ENCODE measurements at places on chromosomes 16 and 17.

DNA sequence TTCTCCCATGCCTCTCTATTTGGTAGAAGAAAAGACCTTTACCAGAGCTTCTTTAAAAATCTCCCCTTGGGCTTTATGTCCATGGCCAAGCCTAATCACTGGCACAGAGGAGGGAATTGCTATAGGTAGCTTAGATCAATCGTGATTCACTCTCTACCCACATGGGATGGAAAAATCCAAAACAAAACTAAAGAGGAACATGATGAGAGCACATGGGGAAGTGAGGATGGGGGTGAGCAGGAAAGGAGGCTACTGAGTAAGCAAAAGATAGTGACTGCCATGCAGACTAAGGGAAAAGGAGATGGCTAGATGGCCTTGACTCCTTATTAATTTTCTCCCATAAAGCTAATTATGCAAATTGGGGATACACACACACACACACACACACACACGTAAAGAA, 201.2 kb downstream of the HS3ST3A1 start:
- no peak for DNase-seq

DNA sequence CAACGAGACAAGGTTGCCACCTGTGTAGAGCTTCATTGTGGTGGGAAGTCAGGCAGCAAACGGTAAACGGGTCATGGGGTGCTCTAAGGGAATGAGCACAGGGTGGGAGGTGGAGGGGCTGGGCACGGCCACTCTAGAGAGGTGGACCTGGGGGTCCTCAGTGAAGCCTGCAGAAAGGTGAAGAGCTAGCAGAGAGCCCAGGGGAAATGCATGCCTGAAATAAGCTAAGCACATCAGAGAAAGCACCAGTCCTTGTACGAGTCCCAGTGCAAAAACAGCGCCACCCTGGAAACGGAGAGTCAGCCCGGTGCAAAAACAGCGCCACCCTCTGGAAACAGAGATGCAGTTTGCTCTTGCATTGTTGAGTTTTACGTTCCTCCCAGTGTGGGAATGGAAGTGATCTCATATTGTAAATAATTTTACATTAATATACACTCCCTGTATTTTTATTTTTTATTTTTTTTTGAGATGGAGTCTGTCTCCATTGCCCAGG, 65.0 kb downstream of the TBC1D16 start:
- DNase-seq = no peak

DNA sequence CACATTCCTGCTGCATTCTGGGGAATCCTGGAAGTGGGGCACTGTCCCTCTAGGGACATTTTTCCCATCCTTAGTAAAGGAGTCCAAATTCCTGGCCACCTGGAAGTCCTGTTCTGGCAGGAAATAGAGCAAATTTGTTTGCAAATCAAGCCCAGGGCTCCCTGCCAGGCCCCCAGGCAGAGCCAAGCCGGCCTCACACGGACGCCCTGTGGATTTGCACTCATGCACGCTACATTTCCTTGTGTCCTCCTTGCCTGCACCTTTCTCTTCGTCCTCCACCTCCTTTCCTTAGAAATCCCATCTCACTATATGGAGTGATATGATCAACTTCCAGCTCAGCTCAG, 7.0 kb upstream of the CALB2 start:
- DNase-seq = no peak

GRCh38 chr17:9120471-9120870, 99.2 kb downstream of the NTN1 start:
- no peak for DNase-seq

DNA sequence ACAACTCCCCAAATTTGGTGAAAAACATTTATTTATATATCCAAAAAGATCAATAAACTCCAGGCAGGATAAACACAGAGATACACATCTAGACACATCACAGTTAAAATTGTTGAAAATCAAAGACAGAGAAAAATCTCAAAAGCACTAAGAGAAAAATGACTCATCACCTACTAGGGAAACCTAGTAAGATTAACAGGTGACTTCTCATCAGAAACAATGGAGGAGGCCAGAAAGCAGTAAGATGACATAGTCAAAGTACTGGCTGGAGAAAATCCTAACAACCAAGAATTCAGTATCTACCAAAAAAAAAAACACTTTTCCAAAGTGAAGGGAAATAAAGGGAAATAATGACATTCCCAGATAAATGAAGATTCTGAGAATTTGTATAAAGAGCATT, 33.8 kb downstream of the ULK2 start:
- DNase-seq = no peak

DNA sequence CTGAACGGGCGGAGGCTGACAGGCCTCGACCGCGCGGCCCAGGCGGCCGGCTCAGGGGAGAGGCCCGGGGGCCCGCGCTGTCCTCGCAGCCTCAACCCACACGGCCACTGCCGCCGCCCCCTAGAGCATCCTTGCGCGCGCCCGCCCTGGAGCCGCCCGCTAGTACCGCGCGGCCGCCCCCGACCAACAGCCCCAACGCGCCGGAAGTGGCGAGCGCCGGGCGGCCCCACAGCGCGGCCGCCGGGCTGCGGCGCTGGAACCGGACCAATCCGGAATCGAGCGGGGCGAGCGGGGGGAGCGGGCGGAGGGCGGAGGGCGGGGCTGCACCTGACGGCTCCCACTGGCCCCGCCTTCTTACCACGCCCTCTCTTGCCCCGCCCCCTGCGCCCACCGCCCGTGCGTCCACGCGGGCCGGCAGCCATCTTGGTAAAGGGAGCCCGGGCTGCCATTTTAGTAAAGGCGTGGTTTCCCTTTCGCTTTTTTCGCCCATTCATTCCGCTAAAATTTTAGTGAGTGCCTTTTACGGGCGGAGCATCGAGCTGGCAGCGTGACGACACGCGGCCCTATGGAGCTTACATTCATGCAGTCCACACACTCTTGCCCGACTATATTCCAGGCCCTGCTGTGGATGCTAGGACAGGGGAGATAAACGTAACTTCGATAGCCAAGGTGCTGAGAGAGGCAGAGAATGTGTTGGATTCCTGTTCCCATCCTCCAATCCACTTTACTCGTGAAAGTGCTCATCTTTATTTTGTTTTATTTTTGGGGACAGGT, at the start of gene XPO6:
TSS of gene XPO6 (minus strand) at position 208 of the 774 bp plus-strand sequence. CDS start 597 bp downstream, outside the sequence.
- peak; percentile 96 for DNase-seq

DNA sequence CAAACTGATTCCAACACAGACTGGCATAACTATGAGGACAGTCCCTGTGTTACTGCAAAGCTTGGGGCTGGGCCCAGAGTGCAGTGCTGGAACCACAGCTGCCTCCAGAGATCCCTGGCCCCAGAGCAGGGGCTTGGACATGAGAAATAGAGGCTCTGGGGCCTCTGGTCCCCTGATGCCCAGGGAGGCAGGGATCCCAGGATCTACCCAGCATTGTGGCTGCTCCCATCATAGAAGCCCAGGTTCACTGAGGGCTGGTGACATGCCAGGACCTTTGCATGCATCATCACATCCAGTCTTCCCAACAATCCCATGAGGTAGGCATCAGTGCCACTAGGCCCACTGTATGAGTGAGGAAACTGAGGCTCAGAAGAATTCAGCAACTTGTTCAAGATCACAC, 95.8 kb downstream of the TMEM132E start:
- no peak for DNase-seq

- no peak for DNase-seq
These were observed 135.8 kb upstream of the CA10 start for GRCh38 chr17:52294301-52294700.

DNA sequence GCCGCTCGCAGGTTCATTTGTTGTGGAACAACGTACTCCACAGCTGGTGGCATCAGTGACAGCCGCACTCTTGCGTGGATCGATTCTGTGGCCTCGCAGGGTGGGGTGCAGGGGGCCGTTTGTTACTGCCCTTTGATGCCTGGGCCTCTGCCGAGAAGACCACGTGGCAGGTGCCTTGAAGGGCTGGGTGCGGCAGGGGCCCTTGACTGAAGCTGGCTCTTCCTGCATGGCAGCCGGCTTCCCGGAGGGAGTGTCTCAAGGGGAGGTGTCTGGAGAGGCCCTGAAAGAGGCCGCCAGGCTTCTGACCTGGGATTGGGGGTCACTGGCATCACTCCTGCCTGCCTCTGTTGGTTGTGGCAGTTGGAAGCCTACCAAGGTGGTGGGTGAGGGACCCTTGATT, 43.8 kb downstream of the TBCD start:
- no peak for DNase-seq

DNA sequence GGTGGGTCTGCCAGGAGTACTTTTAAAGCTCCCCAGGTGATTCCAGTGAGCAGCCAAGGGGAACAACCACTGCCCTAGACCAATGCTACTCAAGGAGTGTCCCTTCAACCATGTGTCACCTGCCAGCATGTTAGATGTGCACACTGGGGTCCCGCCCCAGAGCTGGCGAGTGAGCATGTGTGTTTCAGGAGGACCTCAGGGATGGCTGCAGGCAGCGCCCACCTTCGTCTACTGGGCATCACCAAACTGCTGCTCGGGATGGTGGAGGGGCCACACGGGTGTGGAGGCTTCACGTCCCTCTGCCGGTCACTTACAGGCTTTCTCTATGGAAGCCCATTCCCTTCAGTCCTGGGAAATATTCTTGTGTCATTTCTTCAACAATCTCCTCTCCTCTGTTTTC, 29.0 kb upstream of the DOC2B start:
- DNase-seq = peak; percentile 9

DNA sequence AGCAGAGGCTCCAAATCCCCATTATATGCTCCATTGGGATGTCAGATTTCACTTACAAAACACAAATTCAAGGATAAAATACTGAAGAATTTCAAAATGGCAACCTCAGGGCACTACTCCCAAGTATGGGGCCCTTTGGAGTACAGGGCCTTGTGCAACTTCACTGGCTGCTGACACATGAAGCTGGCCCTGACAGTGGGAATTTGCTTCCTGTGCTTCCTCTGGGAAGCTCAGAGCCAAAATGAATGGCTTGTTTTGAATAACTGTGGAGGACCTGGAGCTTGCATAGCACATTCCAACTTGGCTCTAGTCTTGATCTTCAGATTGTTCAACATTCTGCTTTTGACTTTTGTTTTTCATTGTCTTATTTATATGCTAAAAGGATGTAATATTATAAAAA, 52.3 kb upstream of the HNF1B start:
- no peak for DNase-seq

- no peak for DNase-seq
These were observed 28.3 kb downstream of the NPLOC4 start for GRCh38 chr17:81608605-81609004.

DNA sequence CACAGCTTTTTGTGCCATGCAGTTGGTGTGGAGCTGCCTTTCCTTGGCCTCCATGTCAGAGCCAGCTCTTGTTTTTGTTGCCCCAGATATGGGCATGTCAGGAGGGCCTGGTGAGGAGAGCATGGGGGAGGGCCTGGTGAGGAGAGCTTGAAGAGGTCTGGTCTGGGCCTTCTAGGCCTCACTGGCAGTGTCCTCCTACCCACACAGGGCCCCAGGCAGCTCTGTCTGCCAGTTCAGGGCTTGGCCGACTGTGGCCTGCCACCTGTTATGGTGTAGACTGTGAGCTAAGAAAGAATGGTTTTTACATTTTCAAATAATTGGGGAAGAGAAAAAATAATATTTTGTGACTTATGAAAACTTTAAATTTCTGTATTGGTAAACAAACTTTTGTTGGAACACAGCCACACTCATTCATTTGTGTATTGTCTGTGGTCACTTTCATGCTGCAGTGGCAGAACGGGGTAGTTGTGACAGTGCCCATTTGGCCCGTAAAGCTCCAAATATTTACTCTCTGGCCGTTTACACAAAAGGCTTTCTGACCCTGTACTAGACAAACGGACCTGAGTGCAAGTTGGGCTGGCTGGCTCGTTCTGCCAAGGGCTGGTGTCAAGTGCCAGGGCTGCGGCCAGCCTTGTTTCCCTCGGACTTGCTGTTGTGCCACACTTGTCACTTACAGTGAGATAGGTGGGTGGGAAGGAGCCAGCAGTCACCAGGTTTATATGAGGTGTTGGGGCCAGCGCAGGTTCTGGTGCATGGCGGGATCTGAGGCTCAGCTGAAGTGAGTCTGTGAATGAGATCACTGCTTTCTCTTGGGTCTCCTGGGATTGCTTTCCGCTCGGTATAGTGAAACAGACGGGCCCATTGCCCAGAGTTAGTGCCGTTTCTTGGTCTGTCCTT, 18.2 kb downstream of the PGS1 start:
- DNase-seq = peak; percentile 67

DNA sequence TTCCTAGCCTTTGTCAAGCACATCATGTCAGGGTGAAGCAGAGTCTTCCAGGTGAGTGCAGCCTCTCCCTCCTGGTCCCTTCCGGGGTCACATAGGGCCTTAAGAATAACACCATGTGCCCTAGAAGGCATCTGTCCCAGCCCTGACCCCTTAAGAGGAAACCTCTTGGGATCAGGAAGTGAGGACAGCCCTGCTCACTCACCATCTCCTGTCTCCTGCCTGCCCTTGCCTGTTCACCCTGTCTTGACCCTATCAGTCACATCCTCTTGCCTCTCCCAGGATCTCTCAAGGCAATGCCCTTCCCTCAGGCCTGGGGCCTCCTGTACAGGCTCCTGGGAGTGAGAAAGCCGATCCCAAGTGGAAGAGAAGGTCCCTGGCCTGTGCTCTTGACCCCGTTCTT, 13.9 kb downstream of the MYL4 start:
- DNase-seq = no peak

DNA sequence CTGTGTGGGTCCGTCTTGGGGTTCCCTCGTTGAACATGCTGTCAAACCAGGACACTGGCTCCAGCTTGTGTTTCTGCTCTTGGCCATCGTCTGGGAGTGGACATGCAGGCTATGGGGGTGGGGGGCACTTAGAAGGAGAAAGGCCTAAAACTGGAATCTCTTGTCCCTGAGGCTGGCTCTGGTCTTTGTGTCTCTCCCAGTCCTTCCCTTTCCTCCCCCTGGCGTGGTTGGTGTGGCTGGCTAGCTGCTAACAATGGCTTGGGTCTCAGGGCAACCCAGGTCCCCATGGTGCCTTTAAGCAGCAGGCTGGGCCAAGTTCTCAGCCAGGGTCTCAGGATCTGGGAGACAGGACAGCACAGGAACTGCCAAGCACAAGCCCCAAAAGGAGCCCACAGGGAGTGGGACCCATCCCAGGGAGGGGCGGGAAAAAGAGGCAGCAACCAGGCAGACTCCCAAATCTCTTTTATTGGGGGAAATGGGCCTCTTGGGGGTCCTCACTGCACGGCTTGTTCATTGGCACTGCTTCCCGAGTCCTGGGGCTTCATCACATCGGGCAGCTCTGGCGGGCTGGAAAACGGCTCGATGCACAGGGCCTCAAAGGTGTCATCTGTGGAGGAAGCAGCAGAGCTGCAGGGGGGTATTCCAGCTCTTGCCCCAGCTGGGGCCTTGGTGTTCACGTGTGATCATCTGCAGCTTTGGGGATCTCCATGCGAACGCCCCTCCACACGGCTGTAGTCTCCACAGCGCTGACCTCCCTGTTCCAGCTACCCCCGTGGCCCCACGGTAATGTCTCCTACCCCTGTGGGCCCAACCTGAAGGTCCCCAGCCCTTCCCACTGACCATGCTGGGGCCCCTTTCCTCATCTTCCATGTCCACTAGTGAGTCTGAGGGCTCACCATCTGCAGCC, 5.3 kb downstream of the ELOB start:
- no peak for DNase-seq

GRCh38 chr16:53415504-53415903, 18.8 kb upstream of the RBL2 start:
- DNase-seq = no peak

DNA sequence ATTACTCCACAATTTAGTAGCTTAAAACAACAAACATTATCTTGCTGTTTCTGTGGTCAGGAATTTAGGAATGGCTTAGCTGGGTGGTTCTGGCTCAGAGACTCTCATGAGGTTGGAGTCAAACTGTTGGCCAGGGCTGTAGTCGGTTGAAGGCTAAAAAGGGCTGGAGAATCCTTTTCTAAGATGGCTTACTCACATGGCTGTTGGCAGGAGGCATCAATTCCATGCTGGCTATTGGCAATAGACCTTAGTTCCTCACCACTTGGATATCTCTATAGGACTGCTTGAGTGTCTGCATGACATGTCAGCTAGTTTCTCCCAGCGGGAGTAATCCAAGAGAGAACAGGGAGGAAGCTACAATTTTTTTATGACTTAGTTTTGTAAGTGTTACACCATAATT, 6.6 kb upstream of the EFCAB13 start:
- no peak for DNase-seq
